ENCODE measurements at places on chromosomes 5 and 9.

- DNase-seq = no peak
Observed at GRCh38 chr9:77810637-77811119, 162.6 kb upstream of the GNA14 start.

DNA sequence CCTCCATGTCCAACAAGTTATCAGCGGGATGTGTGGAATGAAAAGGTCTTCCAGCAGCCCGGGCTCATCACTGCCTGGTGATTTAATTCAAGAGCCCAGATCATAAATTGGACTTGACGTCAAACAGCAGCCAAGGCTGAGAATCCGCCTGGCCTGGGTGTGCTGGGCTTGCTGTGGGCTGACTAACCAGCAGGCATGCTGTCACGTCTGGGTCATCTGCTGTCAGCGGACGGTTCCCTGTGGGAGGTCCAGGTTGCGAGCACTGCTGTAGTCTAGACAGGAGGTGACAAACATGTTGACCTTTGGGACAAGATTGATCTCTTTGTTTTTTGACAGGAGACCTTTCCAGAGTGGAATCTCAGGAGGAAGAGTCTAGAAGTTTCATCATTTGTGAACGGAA is 289.7 kb downstream of the OSTF1 start:
- no peak for DNase-seq

GRCh38 chr9:117335837-117336433 is 78.9 kb downstream of the ASTN2 start:
- DNase-seq = no peak

DNA sequence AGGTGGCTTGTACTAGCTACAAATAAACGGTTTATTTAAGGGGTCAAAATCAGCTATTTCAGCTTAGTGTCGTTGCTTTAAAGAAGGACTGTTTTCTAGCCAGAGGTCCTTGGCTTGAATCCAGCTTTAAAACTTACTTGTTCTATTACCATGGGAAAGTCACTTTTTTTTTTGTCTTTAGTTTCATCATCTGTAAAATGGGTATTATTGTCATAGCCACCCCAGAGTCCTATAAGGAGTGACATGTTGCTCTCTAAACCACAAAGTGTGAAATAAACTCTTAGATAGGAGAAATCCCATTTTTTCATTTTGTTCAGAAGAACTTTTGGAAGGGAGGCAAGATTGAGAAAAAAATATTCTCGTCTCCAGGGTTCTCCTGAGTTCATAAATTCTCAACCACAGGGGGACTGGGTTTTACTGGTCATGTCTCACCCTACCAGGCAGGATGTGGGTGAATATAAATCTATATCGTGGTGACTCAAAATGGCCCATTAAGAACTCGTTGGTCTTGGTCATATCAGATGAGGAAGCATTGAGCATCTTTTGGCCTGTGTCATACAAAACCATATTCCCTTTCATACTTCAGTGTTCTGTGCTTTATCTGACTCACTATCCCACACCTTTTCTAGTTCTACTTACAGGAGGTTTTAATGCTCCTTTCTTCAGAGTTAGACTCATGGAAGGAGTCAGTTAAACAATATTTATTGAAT is 202.7 kb upstream of the NR3C1 start:
- DNase-seq = peak; percentile 16

DNA sequence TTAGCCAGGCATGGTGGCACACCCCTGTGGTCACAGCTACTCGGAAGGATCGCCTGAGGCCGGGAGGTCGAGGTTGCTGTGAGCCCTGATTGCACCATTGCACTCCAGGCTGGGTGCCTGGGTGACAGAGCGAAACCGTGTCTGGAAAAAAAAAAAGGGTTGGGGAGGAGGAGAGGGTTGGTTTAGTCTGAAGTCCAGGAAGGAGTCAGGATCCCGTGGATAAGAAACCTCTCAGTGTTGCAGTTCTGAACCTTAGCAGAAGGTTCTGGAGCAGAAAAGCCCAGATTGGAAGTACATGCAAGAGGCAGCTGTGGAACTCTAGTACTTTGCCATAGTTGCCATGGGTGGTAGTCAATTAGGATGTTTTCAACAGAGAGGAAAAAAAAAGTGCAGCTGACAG is 125.2 kb upstream of the CPEB4 start:
- no peak for DNase-seq

- no peak for DNase-seq
Observed at GRCh38 chr5:36334315-36334714, 32.6 kb upstream of the RANBP3L start.

- no peak for DNase-seq
Observed at GRCh38 chr9:128122809-128123175, 4.7 kb downstream of the PTGES2 start.

DNA sequence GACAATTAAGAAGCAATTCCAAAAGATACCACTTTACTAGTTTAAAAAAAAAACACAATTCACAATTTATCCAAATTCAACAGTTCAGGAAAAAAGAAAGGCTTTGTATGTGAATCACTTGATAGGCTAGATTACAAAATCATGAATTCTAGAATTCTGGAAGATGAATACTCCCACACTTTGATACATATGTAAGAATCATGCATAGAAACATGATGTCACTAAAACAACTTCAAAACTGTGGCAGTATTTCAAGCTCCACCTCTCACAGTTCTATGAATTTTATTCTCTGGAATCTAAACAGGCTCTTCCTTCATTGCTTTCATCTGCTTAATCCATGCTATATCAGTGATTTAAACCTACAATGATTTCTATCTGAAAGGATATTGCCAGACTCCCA is 51.0 kb downstream of the GNAQ start:
- DNase-seq = no peak

- DNase-seq = no peak
Observed at GRCh38 chr5:139634028-139634325, 14.2 kb upstream of the CXXC5 start.

- DNase-seq = no peak
Observed at GRCh38 chr5:64822320-64822719, 53.6 kb downstream of the CWC27 start.

DNA sequence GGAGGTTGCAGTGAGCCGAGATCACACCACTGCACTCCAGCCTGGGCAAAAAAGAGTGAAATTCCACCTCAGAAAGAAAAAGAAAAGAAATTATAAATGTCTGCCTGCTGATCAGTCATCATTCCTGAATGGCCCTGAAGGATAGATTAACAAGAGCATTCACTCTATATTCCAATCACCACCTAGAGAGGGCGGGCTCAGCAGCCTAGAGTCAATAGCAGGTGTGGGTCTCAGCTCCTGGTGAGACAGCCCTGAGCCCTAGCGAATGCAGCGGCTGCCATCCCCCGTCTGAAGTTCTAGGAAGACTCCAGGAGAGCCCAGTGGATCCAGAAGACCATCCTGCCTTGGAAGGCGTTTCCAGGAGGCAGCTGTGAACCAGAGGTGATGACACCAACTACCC is 12.0 kb downstream of the FBP1 start:
- no peak for DNase-seq

GRCh38 chr5:10365782-10366181 is 12.3 kb downstream of the MARCHF6 start:
- DNase-seq = no peak

DNA sequence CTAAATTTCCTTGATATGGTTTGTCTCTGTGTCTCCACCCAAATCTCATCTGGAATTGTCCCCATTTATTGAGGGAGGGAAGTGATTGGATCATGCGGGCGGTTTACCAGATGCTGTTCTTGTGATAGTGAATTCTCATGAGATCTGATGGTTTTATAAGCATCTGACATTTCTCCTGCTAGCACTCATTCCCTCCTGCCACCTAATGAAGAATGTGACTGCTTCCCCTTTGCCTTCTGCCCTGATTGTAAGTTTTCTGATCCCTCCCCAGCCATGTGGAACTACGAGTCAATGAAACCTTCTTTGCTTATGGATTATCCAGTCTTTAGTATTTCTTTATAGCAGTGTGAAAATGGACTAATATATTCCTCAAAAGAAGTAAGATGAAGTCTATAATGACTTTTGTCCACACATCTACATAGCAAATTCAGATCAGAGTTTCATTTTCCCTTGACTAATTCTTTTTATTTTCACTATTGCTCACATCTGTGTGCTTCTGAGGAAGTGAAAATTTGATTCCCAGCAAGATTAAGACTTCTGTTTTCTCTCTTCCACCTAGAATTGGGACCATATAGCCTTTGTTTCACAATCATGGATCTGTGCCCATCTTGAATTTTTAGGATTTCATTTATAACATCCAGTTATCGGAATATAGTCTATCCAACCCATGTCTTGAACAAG is 393.5 kb downstream of the DMAC1 start:
- no peak for DNase-seq

DNA sequence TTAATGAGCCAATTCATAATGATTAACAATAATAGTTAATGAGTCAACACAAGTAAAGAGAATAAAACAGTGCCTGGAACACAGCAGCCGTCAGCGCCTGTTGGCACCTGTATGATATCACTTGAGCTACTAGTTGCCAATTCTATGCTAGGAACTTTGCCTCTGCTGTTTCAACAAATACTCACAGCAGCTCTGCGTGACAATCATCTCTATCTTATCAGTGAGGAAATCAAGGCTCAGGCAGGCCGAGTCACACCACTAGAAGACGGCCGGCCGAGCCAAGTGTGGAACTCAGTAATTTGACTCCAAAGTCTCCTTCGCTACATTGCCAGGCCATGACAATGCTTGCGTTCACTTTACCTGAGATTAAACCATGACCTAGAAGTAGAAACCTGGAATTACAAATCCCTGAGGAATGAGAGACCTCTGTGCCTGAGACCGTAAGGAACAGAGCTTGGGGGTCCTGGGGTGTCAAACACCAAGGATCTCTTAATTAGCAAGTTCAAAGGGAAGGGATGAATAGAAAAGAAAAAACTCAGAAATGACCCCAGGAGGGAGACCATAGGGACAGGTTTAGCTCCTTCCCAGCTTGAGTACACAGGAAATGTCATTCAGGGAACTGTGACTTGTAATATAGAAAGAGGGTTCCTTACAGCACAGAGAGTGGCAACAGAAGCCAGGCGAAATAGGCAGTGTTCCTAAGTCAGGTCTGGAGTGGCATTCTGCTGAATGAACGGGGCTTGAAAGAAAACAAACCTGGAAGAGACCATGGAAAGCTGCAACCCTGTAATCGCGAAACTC is 109.1 kb downstream of the SUSD1 start:
- no peak for DNase-seq

DNA sequence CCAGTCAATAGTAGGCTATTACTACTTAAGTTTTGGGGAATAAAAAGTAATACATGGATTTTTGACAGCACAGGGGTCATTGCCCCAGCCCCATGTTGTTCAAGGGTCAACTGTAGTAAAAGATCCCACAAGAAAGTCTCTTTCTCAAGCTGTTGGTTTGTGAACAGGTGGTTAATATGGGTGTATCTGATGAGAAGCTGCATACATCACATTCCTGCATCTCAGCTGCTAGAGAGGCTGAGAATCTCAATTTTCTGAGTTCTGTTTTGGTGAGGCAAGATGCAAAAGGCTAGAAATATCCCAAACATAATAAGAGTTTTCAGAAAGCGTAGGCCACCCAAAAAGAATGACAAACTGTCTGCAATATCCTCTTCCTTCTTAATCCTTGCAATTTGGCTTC is 76.8 kb upstream of the DAPK1 start:
- no peak for DNase-seq

DNA sequence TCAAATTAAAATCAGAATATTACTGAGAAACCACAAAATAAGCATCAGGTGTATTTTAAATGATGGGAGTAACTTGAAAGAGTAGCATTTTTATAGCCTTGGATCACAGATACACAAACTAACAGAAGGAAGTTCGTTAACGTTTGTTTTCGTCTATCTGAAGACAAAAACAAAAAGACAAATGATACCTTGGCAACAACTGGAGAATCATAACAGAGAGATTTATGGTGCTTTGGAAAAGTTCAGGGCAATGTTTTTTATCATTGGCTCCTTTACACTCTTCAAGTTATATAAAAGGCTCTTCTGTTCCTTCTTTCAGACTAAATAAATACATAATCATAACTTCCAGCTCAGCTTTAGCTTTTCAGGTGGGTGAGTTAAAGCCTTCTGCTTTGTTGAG is 128.1 kb upstream of the VLDLR start:
- no peak for DNase-seq

DNA sequence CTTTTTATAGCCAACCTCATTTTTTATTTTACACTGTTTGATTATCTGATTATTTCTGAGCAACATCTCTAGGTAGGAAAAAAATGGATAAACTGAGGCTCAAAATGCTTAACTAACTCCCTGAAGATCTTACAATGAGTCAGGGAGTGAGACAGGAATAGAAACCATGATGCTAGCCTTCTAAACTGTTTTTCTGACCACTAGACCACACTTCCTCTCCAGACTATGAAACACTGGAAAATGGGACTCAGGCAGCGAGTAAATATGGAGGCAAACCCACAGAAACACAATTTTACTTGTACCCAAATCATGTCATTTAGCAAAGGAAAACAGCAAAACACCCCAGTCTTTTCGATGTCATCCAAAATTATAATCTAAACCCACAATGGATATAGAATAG is 129.9 kb upstream of the ANKH start:
- no peak for DNase-seq

DNA sequence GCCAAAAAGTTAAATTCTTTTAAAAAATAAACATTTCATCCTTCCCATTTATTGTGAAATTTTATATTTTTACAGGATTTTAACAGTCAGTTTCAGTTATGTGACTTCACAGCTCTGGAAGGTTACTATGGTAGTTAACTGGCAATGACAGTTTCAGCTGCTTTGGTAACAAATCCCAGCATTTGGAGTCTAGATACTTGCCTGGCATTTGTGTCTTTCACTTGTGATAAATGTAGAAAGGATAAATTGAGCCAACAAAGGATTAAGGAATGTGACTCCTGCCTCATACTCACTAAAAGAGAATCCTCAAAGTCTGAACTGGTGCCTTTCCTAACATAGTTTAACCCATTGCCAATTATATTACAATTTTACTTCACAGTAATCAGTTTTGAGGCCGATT is 315.5 kb downstream of the FER start:
- no peak for DNase-seq

DNA sequence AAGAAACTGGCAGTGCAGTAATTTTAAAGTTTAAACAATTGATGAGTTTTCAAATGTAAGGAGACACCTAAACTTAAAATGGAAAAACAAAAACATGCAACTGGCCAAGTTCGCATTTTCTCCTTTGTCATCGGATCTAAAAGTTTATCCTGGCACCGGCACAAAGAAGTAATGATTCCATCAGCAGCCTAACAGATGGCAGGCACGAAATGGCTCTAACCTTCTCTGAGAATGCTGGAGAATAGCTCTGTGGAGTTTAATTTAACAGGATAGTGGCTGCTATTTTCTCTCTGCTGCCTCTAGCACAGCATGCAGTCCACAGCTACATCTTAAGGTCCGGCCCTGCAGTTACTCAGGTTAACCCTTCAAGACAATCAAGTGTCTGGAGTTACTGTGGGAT is 82.2 kb downstream of the PRELID2 start:
- DNase-seq = no peak

GRCh38 chr5:56270568-56271392 is 37.6 kb upstream of the ANKRD55 start:
- DNase-seq = peak; percentile 85

- DNase-seq = no peak
Observed at GRCh38 chr5:1908931-1909330, 26.2 kb upstream of the IRX4 start.

Data from hematopoietic multipotent progenitor cell treated with erythropoietin and hydrocortisone succinate and interleukin-3 and kit ligand, for 8 days (in vitro differentiated cells).